ENCODE measurements at places on chromosomes 3 and 15. TPM values are rescaled to one million over a fixed set of nuclear protein-coding genes. Genes with fewer than 3 reads are reported as not detected.

The ANXA2 gene
- total RNA-seq: 3,725 TPM

The POPDC2 gene
- total RNA-seq: not detected

The LDHAL6B gene
- total RNA-seq: not detected

The SLC24A1 gene
- 15.7 TPM for total RNA-seq

The GATA2 gene
- total RNA-seq: not detected

The SPTBN5 gene
- not detected for total RNA-seq

The FBXW12 gene
- not detected for total RNA-seq

The DNASE1L3 gene
- total RNA-seq: not detected

The CASR gene
- not detected for total RNA-seq

The RNF7 gene
- 122 TPM for total RNA-seq

The ALDH1A3 gene
- total RNA-seq: 141 TPM

The P2RY13 gene
- total RNA-seq: not detected

The CD200 gene
- total RNA-seq: not detected

The IDH3A gene
- total RNA-seq: 19.6 TPM

The PATL2 gene
- total RNA-seq: not detected

Measured in Caki2 (cell line).